A549 treated with GW870086 at 1 μM for 4 hours (cell line): ENCODE measurements at places on chromosomes 16 and 17. TPM values are rescaled to one million over a fixed set of nuclear protein-coding genes. Genes with fewer than 3 reads are reported as not detected.

Gene NTN3
- total RNA-seq, result 0.07 TPM in 1 of 5 replicates, not detected in the others

Gene C16orf89
- not detected in 5 replicates for total RNA-seq

Gene NPIPA8
- 0.55 to 1.8 TPM (median 1.0 TPM) in 5 replicates for total RNA-seq

Gene LLGL1
- total RNA-seq, result 11.9 to 16.5 TPM (median 14.9 TPM) in 5 replicates

Gene COL1A1
- total RNA-seq, result 6.1 to 9.5 TPM (median 7.9 TPM) in 5 replicates

Gene TBC1D28
- total RNA-seq, result not detected in 5 replicates

Gene PRDM7
- not detected in 5 replicates for total RNA-seq

Gene KCNG4
- not detected in 5 replicates for total RNA-seq

Gene C16orf54
- total RNA-seq, result not detected in 5 replicates
